ENCODE measurements at places on chromosomes 3 and 15. TPM values are rescaled to one million over a fixed set of nuclear protein-coding genes. Genes with fewer than 3 reads are reported as not detected.
A peak's percentile ranks its signal among the peaks of the same experiment; 100 is the strongest.

- DNase-seq, result peak; percentile 50
Measured at GRCh38 chr15:99059010-99059981, 45.6 kb upstream of the SYNM start.

- DNase-seq, result no peak
Measured at GRCh38 chr3:61594144-61594963, 33.0 kb downstream of the PTPRG start.

- no peak for DNase-seq
Measured at GRCh38 chr3:17135696-17136095, 250.9 kb downstream of the PLCL2 start.

DNA sequence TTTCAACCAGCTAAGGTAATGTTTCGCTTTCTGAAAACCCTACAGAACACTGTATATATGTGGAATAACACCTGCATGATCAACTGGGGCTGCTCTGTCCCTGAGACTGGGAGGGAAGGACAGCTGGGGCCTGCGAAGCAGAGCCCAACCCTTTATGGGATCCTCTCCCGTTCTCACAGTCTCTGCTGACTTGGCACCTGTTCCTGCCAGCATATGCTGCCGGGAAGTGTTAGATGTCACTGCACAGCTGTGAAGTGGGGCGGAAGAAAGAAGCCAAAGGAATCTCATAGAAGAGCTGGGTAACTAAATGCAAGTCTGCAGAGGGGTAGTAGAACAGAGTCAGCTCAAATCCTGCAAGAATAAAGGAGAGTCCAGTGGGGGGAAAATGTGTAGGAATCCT is 29.6 kb downstream of the LRRC3B start:
- no peak for DNase-seq

DNA sequence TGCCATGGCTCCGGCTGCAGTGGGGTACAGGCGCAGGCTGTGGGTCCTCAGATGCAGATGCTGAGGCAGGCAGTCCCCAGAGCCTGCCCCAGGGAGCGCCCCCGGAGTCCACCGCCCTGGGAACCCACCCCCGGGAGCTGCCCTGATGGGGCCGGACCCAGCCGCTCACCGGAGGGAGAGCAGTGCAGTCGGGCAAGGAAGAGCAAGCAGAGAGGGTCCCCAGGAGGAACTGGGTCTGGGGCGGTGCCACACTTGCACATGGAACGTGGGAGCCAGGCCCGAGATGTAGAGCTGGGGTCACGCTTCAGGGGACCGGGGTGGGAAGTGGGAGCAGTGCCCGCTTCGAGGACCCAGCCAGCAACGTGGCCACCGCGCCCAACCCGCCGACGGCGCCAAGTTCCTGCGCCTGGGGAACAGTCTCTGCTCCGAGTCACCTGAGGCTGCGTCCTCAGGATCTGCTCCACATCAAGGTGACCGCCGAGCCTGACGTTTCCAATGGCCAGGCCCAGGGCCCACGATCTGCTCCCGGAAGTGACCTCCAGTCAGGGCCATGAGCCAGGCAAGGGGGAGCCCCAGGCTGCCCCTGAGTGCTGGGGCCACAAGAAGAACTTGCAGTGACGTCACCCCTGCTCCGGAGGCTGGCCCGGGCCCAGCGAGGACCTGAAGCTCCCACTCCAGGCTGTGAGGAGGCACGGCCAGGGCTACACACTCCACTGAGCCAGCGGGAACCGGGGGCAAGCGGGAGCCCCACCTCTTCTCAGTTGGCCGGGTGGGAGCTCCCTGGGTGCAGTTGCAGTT is 27.0 kb upstream of the TFG start:
- DNase-seq, result no peak

- peak; percentile 33 for DNase-seq
Measured at GRCh38 chr3:4409415-4409814, 57.7 kb downstream of the SUMF1 start.

- DNase-seq, result no peak
Measured at GRCh38 chr15:86942285-86942684, 862.6 kb downstream of the AGBL1 start.

Gene FBXW12
- not detected for total RNA-seq

DNA sequence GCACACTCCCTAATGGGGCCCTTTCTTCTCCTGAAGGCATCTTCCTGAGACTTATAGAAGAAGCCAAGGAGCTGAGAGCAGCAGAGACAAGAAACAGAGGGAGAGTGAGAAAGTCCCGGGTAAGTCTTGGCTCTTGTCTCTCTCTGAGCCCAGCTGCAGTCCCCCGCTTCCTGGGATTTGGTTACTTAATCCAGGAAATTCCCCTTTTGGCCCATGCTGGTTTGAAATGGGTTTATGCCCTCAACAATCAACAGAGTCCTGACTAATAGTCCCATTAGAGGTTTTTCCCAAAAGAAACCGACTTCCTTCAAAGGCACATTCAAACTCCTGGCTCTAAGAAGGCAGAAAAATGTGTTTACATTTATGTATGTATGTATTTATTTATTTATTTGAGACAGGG is 22.0 kb downstream of the TMEM158 start:
- no peak for DNase-seq

DNA sequence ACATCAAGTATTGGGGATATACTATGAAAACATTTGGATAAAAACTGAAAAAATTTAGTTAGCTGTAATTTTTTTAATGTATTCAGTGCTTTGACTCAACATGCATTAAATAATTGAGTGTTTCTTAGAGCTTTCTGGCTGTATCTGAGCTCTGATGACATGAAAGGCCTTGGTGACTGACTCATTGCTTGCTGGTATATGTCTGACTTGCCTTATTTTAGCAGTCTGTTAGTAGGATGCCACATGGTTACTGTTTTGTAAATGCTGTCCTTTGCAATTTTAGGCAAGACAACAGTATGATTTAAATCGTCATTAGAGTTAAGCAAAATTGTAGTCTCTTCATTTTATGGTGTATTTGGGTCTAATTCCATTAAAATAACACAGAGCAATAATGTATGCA is 199.2 kb downstream of the GHSR start:
- DNase-seq, result no peak

GRCh38 chr3:31670136-31670535 is 137.4 kb downstream of the STT3B start:
- no peak for DNase-seq

- DNase-seq, result no peak
Measured at GRCh38 chr15:90336705-90337141, 15.4 kb upstream of the ZNF774 start.

Gene TMEM207
- total RNA-seq, result not detected

DNA sequence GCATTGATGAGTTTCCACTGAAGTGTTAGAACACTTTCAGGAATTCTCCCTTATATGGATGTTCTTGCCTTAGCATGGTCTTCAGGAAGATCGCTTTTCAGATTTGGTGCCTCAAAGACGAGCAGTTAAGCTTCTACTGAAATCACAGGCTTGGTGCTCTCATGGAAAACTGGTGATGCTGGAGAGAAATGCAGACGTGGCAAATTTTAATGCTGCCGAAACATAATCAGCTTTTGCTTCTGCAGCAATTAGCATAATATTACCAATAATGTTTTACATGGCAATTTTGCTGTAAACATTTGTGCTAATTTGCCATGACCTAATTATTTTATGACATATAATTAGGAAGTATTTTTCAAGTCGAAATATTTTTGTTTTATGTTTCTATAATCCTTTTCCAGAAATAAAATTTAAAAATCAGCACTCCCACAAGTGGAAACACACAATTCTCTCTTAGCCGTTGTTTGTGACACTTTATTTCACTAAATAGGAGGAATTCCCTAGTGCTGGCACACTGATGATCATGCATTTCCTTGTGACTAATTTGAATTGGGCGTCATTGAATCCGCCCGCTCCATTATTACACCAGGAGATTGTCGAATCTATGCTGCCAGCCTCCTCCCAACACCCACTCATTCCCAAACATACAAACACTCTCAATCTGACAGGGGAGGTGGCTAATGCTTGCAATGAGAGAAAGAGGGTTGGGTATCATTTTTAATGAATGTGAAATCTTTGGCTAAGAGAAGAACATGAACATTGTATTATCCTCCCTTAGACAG is 506.8 kb upstream of the PPP2R3A start:
- no peak for DNase-seq

- DNase-seq, result no peak
Measured at GRCh38 chr3:52194485-52195290, 3.3 kb upstream of the ALAS1 start.

GRCh38 chr15:65869954-65870871 is 922 bp downstream of the RAB11A start:
- DNase-seq, result peak; percentile 36

GRCh38 chr3:164460851-164461250 is 617.4 kb downstream of the SI start:
- no peak for DNase-seq

All from activated CD4-positive, alpha-beta memory T cell treated with anti-CD3 and anti-CD28 coated beads, Interleukin-2, amount 10 ng/mL, durations not matched to agents 7 days and 5 days (primary cell).